ENCODE measurements at places on chromosomes 1 and 21. TPM values are rescaled to one million over a fixed set of nuclear protein-coding genes. Genes with fewer than 3 reads are reported as not detected.

TTC22 gene
- total RNA-seq: 0.47 TPM

DNAI4 gene
- total RNA-seq: 2.8 TPM

KCNJ9 gene
- 9.5 TPM for total RNA-seq

HTR1D gene
- total RNA-seq: 6.1 TPM

ARTN gene
- total RNA-seq: 0.54 TPM

ADORA3 gene
- total RNA-seq: 0.23 TPM

ITLN2 gene
- total RNA-seq: not detected

CRB1 gene
- total RNA-seq: 6.5 TPM

ECM1 gene
- total RNA-seq: 22.6 TPM

RORC gene
- 0.14 TPM for total RNA-seq

SLC37A1 gene
- 15.7 TPM for total RNA-seq

TGFB2 gene
- total RNA-seq: 18.4 TPM

PDZK1 gene
- 0.46 TPM for total RNA-seq

ALPL gene
- 0.45 TPM for total RNA-seq

LCK gene
- 0.75 TPM for total RNA-seq

LENEP gene
- 2.4 TPM for total RNA-seq

NTRK1 gene
- total RNA-seq: 0.93 TPM

FALEC gene
- 2.8 TPM for total RNA-seq

KRTAP19-3 gene
- total RNA-seq: not detected

ASPM gene
- 2.9 TPM for total RNA-seq

TDRD10 gene
- total RNA-seq: 0.17 TPM

OR2T35 gene
- total RNA-seq: 0.05 TPM

VASH2 gene
- 42.9 TPM for total RNA-seq

GART gene
- 83.5 TPM for total RNA-seq

IFI16 gene
- 134 TPM for total RNA-seq

ASCL5 gene
- total RNA-seq: 0.48 TPM

KCNQ4 gene
- total RNA-seq: 0.92 TPM

RXRG gene
- not detected for total RNA-seq

IL20 gene
- not detected for total RNA-seq

TCHH gene
- total RNA-seq: 1.5 TPM

DCDC2B gene
- 1.1 TPM for total RNA-seq

OXCT2 gene
- 0.93 TPM for total RNA-seq

DCAF6 gene
- 18.3 TPM for total RNA-seq

TFAP2E gene
- 2.2 TPM for total RNA-seq

IL12RB2 gene
- 2.5 TPM for total RNA-seq

C2CD4D gene
- not detected for total RNA-seq

HTR6 gene
- total RNA-seq: 0.52 TPM

ARHGAP29 gene
- total RNA-seq: 121 TPM

ODF2L gene
- 68.3 TPM for total RNA-seq

HSPB7 gene
- 1.6 TPM for total RNA-seq

KIF14 gene
- total RNA-seq: 1.1 TPM

C1orf210 gene
- total RNA-seq: 0.21 TPM

SLC9C2 gene
- total RNA-seq: not detected
